ENCODE measurements at places on chromosomes 1 and 21.

DNA sequence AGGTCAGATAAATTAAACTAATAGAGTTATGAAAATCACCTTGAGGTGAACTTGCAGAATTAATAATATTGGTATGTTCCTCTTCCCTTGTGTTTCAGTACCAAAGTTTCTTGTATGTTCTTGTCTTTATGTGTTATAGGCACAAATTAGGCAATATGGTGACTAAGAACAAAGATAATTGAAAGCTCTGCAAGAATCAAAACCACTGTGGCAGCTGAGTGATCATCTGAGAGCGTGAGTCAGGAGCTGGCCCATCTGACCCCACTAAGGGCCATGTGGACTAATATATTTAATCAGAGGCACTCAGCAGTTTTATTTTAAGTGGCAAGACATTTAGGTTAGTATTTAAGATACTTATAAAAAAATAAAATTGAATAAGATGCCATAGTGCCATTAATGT is 12.8 kb upstream of the CASQ2 start:
- DNase-seq: no peak

DNA sequence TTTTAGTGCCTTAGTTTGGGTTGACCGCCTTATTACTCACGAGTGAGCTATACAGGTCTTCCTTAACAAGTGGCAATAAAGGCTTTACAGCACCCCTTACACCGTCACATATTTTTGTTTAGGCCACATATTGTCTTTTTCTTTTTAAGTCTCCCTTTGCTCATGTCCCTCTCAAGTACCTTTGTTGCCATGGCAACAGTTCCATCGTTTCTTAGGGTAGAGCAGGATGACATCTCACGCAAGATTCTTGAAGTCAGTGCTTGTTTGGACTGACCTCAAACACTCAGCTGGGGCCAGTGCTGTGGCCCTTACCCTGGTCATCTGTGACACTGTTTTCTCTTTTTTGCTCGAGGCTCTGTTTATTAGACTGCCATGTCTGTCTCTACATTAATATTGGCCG is 69.8 kb downstream of the PBX1 start:
- no peak for DNase-seq

DNA sequence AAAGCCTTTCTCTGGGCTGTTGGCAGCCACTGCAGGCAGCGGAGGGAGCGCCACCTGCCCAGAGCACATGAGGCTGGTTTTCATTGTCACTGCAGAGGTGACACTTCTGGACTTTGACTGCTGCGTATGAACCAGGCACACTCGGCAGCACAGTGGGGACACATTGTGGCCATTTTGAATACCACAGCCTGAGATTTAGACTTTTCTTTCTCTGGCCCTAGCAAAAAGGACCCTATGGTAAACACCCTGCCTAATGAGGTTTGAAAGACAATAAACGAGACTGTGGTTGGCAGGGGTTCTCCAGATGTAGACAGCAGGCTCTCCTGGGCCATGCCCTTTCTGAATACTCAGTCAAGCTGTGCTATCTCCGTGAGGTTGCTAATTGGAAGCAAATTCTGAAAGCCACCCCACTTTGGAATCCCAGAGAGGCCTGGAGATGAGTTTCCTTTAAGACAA is 12.0 kb upstream of the KCNE2 start:
- DNase-seq: no peak

DNA sequence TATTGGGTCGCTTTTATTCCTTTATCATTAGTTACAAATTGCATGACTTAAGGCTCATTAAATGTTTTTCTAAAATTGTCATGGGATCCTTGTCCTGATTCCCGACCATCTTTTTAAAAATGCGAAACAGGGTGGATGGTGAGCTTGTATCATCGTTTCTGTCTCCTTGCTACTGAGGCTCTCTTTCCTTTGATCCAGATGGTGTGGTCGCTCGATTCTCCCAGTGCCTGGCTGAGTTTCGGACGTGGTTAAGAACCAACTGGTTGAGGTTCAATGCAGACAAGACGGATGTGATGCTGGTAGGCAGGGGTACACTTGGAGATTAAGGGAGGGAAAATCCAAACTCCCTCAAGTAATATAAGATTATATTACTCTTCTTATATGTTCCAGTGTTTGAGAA is 1.2 kb downstream of the MIER1 start:
- DNase-seq: no peak

- no peak for DNase-seq
Measured at GRCh38 chr1:12285496-12286143, 55.8 kb downstream of the VPS13D start.

GRCh38 chr1:11187000-11187399 is 2.2 kb upstream of the ANGPTL7 start:
- DNase-seq: no peak

- no peak for DNase-seq
Measured at GRCh38 chr1:10726355-10726754, 70.1 kb downstream of the CASZ1 start.

- no peak for DNase-seq
Measured at GRCh38 chr1:74812180-74812541, 79.2 kb downstream of the TYW3 start.

- no peak for DNase-seq
Measured at GRCh38 chr21:32392299-32392879, 423 bp downstream of the URB1 start.

DNA sequence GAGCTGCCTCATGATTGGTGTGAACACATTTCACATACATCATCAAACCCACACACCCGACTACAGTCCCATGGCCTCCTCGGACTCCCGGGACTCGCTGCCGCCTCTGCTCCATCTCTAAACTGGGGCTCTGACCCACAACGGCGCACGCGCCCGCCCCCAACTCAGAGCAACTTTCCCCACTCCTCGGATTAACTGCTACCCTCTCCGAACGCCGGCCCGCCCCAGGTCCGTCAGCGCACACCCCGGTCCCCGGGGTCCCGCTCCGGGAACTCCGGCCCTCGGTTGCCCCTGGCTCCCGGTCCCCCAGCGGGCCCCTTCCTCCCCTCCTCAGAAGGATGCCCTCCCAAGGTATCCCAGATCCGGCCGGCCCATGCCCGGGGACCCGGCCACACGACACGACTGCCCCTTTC is 740 bp downstream of the DSTYK start:
- DNase-seq: no peak

- no peak for DNase-seq
Measured at GRCh38 chr1:206445911-206446356, 24.3 kb upstream of the IKBKE start.

DNA sequence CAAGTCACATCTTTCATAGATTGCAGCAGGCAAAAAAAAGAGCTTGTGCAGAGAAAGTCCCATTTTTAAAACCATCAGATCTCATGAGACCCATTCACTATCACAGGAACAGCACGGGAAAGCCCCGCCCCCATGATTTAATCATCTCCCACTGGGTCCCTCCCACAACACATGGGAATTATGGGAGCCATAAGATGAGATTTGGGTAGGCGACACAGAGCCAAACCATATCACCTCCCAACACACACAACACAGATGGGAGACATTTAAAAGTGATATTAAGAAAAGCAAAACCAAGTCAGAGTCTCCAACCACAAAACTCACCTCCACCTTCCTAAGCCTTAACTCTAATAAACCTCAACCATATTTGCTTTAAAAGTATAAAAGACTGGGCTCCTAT is 61.5 kb upstream of the TIAM1 start:
- no peak for DNase-seq

Measured in NCI-H1105 (cell line).